ENCODE measurements at places on chromosomes 5 and 9. TPM values are rescaled to one million over a fixed set of nuclear protein-coding genes. Genes with fewer than 3 reads are reported as not detected.
A peak's percentile ranks its signal among the peaks of the same experiment; 100 is the strongest.

DNA sequence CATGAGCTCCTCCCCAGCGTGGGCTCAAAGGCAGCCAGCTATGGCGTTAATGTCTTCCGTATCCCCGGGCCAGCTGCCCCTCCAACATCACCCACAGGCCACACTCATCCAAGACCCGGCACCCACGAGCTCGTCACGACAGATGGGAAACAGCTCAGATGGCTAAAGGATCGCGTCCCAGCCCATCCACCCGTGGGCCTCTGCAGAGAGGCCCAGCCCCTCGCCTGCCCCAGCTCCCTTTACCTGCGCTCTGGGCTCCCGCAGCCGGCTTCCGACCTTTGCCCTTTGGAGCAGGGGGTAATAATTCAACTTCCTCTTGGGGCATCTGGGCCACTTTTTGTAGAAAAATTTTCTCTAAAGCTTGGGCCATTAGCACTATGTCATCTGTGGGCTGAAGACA is 16.5 kb downstream of the BRD3 start:
- no peak for DNase-seq

The F12 gene
- 5.6 TPM for total RNA-seq

DNA sequence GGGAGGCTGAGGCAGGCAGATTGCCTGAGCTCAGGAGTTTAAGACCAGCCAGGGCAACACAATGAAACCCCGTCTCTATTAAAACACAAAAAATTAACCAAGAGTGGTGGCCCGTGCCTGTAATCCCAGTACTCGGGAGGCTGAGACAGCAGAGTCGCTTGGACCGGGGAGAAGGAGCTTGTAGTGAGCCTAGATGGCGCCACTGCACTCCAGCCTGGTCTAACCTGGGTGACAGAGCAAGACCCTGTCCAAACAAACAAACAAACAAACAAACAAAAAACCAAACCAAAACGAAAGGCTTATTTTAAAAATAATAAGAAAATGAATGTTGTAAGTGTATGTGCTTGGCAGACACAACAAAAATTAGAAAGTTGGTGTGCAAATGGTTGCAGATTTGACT is 536.3 kb upstream of the PTPRD start:
- DNase-seq, result no peak

DNA sequence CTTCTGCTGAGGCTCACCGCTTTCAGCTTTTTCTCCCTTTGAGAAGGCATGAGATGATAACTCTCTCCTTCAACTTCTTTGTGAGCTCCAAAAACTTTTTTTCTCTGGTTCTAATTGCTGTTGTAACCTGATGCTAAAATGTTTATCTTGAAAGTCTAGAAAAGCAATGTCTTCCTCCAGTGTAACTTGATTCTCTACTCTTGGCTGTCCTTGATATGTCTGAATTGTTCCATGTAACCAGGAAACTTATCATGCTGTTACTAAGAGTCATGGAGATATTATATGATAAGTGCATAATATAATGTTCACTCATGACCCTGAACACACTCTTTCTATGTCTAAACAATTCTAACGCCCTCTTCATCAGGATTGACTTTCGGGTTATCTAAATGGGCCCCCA is 128.0 kb upstream of the ABCA1 start:
- DNase-seq, result no peak

- peak; percentile 10 for DNase-seq
Measured at GRCh38 chr5:163888366-163888765, 382.9 kb downstream of the MAT2B start.

The NADK2 gene
- total RNA-seq, result 42.4 TPM

DNA sequence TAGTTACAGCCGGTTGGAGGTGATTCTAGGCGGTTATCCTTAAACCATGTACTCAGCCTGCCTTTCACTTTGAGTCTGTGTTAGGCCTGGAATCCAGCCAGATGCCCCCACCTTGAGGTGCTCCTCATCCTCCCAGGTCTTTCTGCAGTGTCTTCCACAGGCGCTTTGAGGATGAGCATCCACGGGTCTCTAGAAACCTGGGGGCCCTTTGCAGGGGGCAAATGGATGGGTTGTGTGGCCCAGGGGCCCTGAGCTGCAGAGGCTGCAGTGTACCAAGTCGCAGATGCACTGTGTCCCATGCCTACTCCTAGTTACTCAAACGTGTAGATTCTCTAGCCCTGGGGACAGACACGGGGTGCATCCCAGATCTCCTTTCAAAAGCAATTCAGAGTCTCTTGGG is 242.1 kb upstream of the IRX1 start:
- no peak for DNase-seq

GRCh38 chr5:40391642-40392041 is 288.1 kb upstream of the PTGER4 start:
- no peak for DNase-seq

The ZNF454 gene
- total RNA-seq, result not detected

- DNase-seq, result no peak
Measured at GRCh38 chr9:128611600-128612394, 44.9 kb downstream of the DYNC2I2 start.

GRCh38 chr5:68053202-68053601 is 162.4 kb upstream of the PIK3R1 start:
- peak; percentile 28 for DNase-seq

- DNase-seq, result no peak
Measured at GRCh38 chr5:146378986-146379385, 40.3 kb downstream of the POU4F3 start.

DNA sequence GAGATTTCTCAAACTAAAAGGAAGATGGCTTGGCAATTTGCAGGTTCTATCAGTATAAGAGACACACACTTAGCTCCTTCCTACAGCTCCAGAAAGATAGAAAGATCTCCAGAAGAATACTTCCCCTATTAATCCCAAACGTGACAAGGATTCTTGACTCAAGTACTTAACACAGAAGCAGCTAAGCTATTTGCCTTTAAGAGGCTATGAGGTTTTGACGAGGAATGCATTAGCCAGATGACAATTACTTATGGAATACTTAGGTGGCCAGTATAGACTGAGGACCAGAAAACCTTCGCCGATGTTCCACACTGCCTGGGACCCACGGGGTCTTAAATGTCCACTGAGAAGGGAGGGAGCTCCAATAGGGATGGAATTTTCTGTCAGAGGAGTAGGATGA is 340.5 kb upstream of the KIF2A start:
- no peak for DNase-seq

The PHF24 gene
- total RNA-seq, result 0.05 TPM

DNA sequence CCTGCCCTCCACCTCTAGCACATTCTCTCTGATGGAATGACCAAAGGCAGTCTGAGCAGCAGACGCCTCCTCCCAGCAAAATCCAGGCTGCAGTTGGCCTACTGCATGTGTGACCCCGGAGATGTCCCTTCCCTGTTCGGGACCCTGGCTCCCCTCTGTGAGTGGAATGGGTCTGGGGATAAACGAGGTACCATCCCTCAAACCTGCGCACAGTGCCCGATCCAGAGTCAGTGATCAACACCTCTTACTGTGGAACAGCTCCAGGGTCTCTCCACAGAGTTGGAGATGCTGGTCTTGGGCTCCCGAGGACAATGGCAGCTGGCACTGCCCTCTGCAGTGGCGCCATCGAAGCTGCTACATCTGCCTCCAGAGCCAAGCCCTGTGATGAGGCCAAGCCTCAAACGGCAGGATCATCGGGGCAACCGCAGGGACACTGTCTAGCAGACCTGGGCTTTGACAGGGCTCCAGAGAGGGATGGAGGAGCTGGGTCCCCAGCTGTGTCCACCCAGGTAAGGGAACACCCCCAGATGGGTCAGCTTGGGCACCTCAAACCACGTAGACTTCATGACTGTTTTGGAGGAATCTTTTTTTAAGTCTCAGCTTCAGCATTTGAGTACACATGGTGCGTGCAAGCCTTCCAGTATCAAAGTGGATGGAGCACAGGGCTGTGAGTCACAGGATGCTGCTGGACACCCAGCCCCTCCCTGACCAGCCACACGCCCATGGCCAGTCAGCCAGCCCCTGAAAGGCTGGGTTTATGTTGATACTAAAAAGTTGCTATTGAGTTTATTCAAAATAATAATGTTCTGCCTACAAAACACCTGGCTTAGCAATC is 13.0 kb downstream of the MED10 start:
- peak; percentile 82 for DNase-seq

The TSTD2 gene
- total RNA-seq, result 19.7 TPM

- DNase-seq, result peak; percentile 64
Measured at GRCh38 chr9:131734165-131734610, 5.7 kb downstream of the RAPGEF1 start.
